ENCODE measurements at places on chromosomes 6 and 20. TPM values are rescaled to one million over a fixed set of nuclear protein-coding genes. Genes with fewer than 3 reads are reported as not detected.
A peak's percentile ranks its signal among the peaks of the same experiment; 100 is the strongest.

GRCh38 chr6:102309700-102310099, 916.2 kb downstream of the GRIK2 start:
- no peak for DNase-seq

DNA sequence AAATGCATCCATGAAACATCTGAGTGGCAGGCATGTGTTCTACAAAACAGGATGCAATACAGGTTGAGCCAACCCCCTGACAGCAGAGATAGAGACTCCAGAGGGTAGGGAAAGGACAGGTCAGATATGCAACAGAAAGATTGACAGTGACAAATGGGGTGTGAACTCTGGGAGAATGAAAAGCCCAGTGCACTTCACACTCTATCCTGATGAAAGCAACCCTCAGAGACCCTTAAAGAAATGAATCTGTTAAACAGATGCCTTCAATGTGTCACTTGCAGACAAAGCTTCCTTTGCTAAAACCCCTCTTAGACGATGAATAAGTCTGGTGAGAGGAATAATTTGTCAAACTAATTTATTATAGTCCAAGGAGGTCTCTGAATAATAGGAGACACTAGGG, 89.9 kb downstream of the RFPL4B start:
- no peak for DNase-seq

DNA sequence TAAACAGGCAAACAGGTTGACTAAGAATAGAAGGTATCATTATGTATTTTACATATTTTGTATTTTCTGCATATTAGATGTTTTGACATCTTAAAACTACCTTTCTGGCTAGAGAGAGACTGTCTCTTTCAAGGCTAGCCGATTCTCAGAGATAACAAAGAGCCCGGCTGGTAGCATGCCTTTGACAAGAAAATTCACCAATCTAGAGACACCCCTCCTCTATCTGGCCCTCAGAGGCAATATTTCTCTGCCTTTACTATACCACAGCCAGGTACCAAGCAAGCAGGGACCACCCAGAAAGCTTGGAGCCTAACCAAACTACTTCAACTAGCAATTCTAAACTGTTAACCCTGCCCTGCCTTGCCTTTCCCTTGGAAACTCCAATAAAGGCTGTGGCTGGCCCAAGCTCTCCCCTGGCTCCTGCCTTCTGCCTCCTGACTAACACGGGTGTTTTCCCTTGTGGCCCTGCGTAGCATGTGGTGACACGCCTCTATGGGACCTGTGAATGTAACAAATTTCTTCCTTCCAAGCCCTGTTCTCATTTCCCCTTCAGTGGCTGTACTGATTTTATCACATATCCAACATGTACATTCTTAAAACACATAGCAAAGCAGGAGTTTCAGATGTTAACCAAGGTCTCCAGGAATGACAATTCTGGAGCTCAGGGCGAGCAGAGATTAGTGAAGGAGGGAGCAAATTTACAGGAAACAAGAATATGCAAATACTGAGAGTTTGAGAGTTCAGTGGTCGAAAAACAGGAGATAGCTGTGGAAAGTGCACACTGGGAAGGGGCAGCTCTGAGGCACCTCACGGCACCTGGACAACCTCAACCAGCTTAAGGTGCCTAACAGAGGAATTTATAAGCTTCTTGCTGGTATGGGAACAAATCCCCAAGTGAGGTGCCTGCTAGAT, 120.8 kb downstream of the BACH2 start:
- no peak for DNase-seq

- DNase-seq = no peak
Measured at GRCh38 chr20:53742685-53743081, 149.0 kb upstream of the ZNF217 start.

DNA sequence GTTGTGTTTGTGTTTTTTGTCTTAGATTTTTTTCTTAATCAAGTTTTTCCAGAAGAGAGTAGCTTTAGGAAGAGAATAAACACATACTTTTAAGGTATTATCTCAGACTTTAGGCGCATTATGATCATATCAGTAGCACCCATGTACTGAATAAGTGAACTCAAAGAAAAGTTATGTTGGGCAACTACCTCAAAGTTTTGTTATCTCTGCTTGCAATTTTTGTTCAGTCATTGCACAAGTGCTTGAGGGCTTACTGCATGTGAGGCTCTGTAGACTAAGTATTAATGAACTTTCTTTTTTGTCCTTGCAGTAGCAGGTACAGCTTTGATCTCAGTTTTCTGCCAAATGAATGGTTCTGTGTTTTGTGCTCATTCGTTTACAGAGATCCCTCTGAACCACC, 189.0 kb downstream of the SLC16A10 start:
- no peak for DNase-seq

- DNase-seq = no peak
Measured at GRCh38 chr6:136873748-136874147, 48.4 kb upstream of the SLC35D3 start.

- no peak for DNase-seq
Measured at GRCh38 chr20:32896521-32897280, 38.0 kb downstream of the EFCAB8 start.

DNA sequence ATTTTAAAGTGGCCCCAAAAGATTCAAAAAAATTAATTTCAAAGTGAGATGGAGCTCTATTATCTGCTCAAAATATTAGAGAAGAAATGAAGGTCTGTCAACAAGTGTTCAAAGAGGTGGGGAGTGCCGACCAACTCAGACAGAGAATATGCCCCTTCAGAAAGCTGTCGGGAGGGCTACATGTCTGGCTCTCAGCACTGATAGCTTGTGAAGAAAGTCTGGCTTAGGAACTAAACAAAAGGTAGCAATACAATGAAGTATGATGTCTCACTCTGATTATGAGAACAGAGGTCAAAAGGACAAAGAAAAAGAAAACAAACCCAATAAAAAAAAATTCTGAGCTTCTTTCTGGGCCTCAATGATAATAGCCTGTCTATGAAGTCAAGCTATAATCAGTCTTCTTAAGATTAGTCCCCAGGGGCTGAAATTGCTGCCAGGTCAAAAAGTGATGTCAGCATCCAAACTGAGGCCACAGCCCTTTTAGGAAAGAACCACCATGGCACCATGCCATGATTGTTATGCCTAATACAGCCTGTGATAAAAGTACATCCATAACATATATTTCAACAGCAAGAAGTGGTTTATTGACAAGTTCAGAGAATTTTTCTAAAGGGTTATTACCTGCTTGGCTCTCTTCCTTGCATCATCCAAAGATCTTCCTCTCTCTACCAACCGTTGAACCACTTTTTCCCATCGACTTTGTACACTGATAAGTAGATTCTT, 150.9 kb downstream of the DST start:
- DNase-seq = peak; percentile 65

DNA sequence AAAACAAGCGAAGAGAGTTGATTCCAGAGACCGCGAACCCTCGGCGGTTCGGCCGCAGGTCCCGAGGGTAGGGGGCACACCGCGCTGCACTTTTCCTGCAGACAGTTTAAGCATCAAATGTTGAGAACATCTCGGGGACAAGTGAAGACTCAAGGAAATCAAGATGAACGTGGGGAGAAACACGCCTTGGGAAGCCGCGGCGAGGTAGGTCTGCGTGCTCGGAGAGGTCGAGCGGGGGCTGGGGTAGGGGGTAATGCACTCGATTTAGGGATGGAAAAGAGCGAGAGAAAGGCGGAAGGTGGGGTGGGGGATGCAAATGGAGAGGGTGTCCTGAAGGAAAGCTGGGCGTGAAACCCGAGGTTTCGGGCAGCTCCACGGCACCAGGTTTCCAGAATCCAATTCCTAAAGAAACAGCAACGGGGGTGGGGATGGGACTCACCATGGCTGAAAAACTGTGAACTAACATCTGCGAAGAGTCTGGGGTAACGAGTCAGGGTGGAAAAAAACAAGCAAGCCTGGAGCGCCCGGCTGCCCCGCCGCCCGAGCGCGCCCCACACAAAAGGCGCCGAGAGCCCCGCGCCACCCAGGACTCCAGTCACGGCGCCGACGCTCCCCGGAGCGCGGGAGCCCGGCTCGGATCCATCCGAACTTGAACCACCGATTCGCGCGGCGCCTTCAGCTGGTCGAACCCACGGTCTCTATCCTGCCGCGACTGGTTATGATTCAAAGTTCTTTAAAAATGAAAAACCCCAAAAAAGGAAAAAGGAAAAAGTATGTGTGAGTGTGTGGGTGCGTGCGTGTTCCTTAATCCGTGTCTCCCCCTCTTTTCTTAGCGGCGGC, 3.5 kb downstream of the TFAP2A start:
- DNase-seq = no peak

DNA sequence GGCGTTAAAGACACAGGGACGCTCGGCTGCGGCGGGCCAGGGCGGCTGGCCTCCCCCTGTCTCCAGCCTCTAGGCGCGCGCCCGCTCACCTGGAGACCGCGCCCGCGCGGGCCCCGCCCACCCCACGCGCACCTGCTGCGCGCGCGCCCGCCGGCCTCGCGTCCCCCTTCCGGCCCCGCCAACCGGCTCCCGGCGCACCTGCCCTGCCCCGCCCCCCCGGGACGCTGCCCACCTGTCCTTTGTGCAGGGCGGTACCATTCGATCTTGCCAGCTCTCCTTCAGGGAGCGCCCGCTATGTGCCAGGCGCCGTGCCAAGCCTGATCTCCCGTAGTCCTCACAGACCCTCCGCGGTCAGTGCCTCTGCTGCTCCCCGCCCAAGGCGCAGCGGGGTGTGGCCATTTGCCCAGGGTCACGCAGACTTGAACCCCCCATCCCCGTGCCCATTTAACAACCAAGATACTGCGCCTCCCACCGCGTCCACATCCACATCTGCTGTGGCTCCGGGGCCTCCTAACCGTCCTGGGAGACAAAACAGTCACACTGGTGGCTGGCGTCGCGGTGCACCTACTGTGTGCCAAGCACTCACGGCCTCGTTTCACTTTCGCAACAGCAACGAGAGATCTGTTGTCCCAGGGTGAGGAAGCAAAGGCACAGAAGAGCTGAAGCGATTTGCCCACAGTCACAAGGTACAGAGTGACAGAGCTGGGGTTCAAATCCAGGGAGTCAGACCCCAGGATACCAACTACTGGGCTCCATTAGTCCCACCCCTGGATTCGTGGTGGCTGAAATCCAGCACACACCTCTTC, 48.1 kb downstream of the NOL4L start:
- DNase-seq = no peak

DNA sequence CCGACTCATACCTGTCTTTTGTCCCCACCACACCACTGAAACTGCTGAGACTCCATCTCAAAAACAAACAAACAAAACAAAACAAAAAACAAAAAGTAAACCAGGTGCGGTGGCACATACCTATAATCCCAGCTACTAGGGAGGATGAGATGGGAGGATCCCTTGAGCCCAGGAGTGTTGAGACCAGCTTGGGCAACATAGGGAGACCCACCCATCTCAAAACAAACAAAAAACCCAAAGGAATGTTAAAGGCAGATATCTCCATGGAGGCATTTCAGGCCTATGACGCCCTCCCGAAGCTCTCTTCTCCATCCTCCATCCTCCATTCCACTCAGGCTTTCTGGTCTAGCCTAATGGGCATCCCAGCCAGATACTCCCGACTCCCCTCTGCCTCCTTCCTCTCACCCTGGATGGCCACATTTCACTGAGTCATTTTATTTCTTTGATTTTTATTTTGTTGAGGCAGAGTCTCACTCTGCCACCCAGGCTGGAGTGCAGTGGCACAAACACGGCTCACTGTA, 3.2 kb upstream of the SLC4A11 start:
- no peak for DNase-seq

DNA sequence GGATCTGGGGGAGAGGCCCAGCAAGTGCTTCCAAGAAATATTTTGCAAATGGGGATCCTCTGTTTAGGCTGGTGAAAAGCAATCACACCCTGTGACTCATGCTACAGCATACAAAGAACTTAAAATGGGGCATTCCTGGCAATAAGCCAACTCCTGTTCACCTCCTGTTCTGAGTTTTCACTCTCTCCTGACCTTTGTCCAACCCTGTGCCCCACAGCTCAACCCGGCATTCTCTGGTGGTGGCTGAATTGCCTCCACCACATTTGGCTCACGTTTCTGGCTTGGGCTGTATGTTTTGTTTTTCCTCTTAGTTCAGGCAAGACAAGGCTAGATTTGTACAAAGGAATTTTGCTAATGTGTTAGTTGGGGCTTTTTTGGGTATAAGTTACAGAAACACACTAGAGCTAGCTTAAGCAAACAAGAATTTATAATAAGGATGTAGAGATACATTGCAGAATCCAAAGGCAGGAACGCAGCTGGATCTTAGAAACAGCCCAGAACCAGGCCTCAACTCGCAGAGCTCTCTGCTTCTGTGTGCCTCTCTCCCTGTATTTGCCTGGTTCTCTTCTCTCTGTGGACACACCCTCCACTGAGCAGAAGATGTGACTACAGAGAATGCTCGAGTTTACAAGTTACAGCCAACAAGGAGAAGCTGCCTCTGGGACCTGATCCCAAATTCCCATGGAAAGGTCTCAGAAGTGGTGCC, 9.4 kb downstream of the ABCC10 start:
- peak; percentile 37 for DNase-seq

DNA sequence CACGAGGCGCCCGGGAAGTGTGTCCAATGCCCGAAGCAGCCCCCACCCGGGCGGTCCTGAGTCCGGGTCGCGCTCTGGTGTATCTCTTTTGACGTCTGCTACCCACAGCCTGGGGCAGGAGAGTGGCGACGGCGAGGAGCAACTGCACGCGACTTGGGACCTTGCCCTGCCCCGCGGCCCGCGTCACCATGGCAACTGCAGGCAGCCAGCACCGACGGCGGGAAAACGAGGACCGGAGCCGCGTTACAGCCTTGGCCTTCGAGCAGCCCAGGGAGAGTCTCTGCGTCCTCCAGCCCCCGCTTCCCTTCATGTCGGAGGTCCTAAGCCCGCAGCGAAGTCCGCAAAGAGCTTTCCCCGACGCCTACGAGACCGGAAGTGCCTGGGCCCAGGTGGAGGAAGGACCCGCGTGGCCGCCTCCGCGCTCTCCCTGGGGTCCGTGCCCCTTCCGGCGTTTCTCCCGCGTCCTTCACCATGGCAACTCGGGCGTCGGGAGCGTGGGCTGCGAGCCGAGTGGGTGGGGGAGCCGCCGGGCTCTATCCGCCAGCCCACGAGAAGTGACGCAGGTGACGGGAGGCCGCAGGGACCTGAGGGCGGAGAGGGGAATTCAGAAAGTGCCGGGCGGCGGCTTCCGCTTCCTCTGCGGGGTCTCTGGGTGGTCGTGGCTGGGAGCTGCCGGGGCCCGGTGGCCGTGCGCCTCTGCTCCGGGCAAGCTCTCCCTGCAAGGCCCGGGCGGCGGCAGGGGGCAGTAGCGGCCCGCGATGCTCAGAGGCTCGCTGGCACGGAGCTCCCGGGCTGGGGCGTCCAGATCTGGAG, 88.6 kb upstream of the TGM3 start:
- no peak for DNase-seq

The SEL1L2 gene
- total RNA-seq = not detected

The TFAP2B gene
- not detected for total RNA-seq

The MUC22 gene
- not detected for total RNA-seq

The RWDD1 gene
- 24.7 TPM for total RNA-seq

The CRISP3 gene
- total RNA-seq = not detected

The IL17A gene
- total RNA-seq = not detected

The SLC23A2 gene
- total RNA-seq = 11.0 TPM

The KHDC1 gene
- total RNA-seq = 0.81 TPM
